ENCODE measurements at places on chromosomes 5 and 9.
A peak's percentile ranks its signal among the peaks of the same experiment; 100 is the strongest.

- DNase-seq: no peak
These were observed 505 bp downstream of the C5orf34 start for GRCh38 chr5:43514471-43514815.

GRCh38 chr5:174189654-174190541 is 144.4 kb downstream of the NSG2 start:
- no peak for DNase-seq

DNA sequence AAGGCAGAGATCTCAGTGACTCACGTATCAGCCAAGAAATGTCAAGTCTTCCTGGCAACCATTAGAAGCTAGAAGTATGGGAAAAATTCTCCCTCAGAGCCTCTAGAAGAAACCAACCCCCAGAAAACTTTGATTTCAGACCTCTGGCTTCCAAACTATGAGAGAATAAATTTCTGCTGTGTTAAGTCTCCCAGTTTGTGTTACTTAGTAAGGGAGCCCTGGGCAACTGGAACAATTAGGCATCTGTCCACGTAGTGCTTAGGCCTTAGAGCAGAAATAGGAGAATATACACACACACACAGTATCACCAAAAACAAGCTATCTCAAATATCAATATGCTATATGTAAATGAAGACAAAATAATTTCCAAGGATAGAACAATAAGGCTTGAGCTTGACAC is 894.8 kb upstream of the CDH10 start:
- no peak for DNase-seq

- no peak for DNase-seq
These were observed 691.8 kb downstream of the DNAH5 start for GRCh38 chr5:13252699-13253098.

GRCh38 chr5:139759219-139759721 is 36.3 kb upstream of the PSD2 start:
- no peak for DNase-seq

- DNase-seq: no peak
These were observed 577.7 kb upstream of the FTMT start for GRCh38 chr5:121273833-121274433.

DNA sequence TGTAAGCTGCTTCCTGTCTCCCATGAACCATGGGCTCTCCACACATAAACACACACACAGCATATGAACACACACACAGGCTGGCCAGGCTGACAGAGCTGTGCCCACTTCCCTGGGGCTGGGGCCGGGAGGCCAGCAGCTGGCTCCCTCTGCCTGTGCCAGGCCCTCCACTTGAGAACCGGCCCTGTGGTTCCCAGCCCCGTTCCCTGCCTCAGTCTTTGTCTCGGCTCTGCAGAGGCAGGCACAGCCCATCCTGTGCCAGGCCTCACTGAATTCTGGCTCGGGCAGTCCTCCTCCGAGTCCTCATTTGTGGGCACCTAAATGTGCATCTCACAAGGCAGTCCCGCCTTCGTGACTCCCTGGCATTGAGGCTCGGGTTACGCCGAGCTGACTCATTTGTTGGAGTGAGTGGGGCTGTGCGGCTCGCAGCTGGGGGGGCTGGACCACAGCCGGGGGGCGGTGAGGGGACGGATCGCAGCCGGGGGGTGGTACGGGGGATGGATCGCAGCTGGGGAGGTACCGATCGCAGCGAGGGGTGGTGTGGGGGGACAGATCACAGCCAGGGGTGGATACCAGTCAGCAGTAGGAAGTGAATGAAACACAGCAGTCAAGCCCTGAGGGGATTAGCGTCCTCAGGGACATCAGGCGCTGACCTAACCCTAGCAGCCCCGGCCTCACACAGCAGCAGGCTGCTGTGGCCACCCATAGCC is 72.3 kb downstream of the PSMB7 start:
- DNase-seq: no peak

- no peak for DNase-seq
These were observed 41.1 kb downstream of the FAM174A start for GRCh38 chr5:100576217-100576751.

DNA sequence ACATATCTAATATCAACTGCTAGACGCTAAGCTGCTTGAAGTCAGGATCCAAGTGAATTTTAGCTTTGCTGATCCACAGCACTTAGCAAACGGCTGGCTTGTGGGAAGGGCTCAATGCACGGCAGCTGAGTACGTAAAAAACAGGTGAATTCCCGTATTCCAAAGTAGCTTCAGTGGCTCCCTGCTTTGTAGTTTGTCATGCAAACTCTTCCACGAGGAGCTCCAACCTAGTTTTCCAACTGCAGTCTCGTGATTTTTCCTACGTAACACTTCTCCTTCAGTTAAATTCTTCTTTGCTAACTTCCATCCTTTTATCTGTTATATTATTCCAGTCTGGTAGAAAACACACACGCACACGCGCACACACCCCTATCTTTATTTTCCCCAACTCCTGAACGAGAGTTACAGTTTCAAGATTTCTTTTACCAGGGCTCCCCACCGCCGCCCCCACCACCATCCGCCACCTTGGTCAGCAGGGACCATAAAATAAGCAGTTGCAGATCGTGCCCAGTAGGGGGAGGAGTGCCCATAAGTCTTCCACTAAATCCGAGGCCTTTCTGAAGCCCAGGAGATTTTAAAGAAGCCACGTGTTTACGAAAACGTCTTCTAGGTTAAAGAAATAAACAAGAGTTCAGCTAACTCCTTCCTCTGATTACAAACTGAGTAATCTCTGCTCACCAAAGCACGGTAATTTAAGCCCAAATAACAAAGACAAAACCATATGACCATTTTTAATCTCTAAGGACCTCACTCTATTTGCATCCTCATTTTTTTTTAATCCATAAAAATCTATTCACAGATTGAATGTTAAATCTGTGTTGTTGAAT is 34.8 kb upstream of the TRIO start:
- peak; percentile 76 for DNase-seq

- no peak for DNase-seq
These were observed 194.4 kb upstream of the CDKN2B start for GRCh38 chr9:22203371-22204138.

- DNase-seq: no peak
These were observed 53.1 kb downstream of the PDCD1LG2 start for GRCh38 chr9:5563417-5563815.

DNA sequence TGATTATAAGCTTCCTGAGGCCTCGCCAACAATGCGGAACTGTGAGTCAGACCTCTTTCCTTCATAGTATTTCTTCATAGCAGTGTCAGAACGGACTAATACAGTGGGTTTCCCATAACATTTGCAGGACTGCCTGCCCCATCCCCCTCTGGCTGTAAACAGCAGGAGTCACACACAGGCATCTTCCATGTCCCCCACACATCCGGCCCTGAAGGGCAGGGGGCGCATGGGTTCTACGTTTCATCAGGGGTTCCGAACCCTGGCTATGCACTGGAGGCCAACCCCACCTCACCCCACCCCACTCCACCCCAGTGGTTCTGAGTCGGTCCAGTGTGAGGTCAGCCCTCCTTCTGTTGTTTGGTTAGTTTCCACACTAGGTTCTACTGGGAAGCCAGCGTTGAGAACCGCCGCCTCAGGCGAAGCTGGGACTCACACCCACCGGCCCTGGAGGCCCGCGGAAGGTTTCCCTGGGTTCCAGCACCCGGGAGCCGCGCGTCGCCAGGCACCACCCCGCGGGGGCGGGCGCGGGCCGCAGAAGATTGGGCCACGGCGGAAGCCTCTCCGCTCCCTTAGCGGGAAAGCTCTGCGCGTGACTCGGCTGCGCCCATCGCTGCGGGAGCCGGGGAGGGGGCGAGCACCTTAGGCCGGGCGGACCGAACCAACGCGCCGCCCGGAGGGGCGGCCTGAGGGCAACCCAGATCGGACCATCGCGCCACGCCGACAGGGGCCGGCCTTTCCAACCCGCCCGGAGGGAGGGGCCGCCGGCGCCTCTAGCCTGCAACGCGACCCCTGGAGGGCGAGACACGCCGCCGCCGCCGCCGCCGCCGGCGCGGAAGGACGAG is at the start of gene RUSC2:
Gene RUSC2, plus strand, starts transcription at position 799 of the 842 bp plus-strand sequence. CDS start 56,411 bp downstream, outside the sequence.
- no peak for DNase-seq

GRCh38 chr5:169795338-169795737 is 158.3 kb downstream of the DOCK2 start:
- no peak for DNase-seq

- peak; percentile 44 for DNase-seq
These were observed 176.0 kb downstream of the MED10 start for GRCh38 chr5:6202149-6202967.

DNA sequence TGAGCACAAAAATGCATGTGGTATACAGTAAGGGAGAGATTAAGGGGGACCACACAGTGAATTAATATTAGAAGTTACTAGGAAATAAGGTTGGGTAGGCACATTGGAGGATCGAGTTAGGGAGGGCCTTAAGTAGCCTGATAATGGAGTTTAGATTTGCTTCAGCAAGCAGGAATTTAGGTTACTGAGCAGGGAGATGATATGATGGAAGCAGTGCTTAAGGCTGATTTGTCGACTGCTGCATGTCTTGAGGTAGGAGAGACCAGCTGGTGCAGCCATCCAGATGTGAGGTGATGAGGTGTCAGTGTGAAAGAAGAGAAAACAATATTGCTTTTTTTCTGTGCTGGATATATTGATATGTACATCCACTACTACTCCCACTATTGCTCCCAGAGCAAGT is 55.2 kb upstream of the ACTBL2 start:
- DNase-seq: no peak

- DNase-seq: no peak
These were observed 26.4 kb downstream of the JADE2 start for GRCh38 chr5:134551901-134552300.

GRCh38 chr9:83620841-83621636 is 1.9 kb upstream of the IDNK start:
- peak; percentile 82 for DNase-seq

DNA sequence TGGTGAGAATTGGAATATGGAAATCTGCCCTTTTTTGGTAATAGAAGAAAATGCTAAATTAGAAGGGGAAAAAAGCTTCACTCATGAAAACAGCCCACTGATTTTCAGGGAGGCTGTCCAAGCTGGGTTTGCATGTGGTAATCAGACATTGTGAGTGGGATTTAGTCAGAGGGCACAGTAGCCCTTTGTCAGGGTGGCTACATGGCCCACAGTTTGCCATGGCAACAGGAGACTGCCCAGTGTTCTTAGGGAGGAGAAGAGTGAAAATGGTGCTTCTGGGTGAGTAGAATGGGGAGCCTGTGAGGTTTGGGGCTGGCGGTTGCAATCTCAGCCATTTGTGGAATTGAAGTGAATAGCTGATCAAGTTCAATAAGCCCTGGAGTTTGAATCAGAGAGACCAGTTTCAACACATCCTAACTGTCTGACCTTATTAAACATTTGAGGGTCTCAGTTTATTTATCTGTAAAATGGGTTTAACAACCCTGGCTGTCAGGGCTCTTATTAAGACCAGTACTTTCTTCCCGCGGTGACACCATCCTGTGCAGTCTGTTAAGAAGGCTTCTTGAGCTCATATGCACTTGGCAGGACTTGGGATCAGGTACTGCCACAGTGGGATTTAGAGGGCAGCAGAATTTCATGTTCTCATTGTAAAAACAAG is 107.6 kb upstream of the TNC start:
- DNase-seq: no peak

- DNase-seq: no peak
These were observed 7.4 kb downstream of the EEIG1 start for GRCh38 chr9:127973169-127974000.

DNA sequence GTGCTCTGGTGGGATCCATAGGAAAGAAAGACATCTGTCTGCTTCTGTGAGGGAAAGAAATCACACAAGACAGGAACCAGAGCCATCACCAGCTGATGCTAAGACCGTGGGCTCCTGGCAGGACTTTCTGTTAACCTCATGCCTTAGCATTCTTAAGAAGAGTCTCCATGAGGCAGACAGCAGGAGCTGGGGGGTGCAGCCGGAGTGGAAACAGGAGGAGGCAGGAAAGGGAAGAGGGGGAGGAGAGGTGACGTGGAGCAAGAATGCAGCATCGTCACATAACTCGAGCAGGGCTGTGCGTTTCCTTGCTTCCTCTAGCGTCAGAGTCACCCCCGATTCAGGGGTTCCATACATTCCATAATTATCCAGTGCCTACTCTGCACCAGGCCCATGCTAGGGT is 53.6 kb downstream of the ERGIC1 start:
- DNase-seq: no peak

GRCh38 chr5:37840053-37841034 is 503 bp upstream of the GDNF start:
- DNase-seq: no peak

- no peak for DNase-seq
These were observed 83.2 kb downstream of the FOXD1 start for GRCh38 chr5:73365301-73365853.

DNA sequence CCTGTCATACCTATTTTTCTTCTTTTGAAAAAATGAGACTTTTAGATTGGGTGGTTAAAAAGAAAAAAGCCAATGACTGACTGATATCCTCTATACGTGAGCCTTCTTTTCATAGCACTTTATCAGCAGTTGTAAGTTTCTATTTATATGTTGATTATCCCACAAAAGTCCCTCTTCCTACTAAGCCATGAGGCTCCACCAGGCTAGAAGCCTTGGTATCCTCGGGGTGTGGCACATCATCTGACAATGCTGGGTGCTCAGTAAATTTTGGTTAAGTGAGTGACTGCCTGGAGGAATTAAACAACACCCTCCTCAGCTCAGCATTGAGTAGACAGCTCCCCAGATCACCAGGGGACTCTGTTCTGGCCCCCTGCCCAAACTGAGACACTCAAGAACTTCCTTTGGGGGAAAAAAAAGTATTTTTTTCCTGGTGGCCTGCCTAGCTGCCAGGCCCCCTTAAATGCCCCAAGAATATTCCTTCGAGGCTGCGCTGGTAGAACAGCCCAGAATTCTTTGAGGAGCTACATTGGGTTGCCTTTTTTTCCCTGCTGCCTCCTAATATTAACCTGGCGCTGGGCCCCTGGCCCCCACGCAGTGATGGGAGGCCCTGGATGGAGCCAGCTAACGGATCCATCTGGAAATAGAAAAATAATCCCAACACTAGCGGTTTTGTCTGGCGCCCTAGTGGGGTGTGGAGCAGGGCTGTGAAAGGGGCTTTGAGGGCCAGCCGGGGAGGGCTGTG is 23.4 kb upstream of the COL27A1 start:
- no peak for DNase-seq

DNA sequence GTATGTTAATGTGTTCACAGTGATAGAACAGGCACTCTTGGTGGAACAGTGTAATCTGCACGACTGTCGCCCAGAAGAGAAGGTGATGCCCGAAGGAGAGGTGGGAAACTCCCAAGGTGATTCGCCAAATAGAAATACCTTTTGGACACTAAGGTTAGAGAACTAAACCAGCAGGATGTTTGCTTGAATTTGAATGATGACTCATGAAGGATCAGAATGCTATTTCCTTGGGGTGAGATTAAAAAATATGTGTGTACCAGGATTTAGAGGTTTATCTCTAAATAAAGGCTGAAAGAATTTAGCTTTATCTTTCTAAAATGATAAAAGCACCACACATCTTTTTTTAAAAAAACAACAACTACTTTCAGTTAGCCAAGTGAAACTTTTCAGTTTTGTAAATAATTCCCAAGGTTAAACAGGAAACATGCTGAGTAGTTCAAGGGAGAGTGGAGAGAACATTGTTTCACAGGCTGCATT is 297.4 kb upstream of the TAS2R1 start:
- no peak for DNase-seq

- DNase-seq: no peak
These were observed 240.6 kb downstream of the ACTL7B start for GRCh38 chr9:108615152-108615551.
